ENCODE measurements at places on chromosomes 5 and 9.

DNA sequence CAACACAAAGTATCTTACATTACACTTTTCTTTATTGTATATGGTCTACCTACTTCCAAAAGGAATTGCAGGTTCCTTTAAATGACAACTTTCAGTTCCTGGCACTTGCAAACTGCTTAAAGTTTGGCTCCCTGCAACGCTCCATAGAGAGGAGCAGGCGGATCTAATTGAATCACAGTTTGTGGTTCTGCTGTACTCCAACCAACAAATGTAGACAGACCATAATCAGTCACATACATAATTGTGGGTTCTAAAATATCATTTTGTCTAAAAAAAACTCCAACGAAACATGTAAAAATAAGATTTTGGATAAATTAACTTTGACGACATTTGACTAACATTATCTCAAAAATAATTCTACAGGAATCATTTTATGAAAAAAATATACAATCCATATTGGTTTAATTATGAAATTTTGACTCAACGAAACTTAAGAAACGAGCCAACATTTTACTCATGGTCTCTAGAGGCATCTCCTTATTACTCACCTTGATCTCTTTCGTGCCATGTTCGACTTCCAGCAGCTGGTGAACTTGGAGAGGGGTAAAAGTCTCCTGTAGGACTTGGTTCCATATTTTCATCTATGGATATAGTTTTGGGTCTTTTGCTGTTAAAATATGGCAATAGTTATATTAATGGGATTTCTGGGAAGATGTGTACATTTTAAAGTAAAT, 167.6 kb downstream of the NFIB start:
- no peak for DNase-seq

DNA sequence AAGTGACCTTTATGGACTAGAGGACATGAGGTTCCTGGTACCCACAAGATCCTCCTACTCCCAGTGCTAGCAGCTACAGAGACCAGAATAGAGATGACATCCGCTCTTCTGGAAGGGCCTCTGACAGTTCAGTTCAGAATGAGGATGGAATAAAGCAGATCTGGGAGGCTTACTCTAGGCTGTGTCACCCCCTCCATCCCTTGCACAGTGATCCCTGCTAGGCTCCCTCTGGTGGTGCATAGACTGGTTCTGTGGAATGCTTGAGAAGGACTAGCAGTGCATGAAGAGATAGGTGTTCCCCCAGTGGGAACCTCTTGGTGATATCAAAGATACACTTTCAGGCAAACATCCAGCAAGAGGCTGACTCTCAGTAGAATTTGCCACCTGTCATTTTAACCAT, 83.0 kb downstream of the NPR3 start:
- DNase-seq, result no peak

- no peak for DNase-seq
Observed at GRCh38 chr5:134088994-134089560, 25.4 kb upstream of the TCF7 start.

DNA sequence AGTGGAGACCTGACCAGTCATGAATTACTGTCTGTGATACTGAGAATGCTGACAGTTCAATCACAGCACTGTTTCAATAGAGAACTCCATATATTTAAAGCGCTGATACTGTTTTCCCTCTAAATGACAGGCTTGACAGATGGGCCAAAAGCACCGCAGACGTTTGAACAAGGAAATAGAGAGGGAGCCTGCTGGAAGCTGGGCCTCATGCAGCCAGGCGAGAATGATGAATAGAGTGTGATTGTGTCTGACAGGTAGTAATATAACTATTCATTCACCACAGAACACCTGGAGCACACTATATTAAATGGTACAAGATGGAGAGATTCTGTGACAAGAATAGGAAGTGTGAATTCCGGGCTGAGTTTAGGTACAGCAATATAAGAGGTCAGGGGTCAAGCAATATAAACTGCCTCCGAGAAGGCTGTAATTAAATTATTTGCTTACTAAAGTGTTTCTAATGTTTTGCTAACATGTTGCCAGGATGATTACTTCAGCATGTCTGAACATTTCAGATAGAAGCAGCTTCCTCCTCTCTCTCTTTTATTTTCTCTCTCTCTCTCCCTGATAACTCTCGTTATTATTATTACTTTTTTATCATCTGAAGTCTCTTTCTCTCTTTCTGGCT, 297.7 kb downstream of the CSNK1G3 start:
- no peak for DNase-seq

DNA sequence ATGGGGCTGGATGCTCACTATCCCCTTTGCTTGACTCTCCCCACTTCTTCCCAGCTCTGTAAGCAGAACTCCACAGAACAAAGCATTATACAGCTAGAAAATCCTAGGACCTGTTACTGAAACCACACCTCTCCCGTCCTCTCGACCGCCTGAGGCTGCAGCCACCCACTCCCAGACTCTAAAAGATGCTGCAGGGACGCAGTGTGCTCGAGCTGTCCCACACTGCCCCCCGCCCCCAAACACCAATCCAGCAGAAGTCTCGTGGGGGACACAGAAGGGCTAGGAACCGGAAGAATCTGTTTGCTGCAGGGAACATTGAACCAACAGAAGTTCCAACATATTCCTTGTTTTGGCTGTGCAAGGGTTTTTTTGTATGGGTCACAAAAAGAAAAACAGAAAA, 7.6 kb downstream of the CAMK2A start:
- no peak for DNase-seq

DNA sequence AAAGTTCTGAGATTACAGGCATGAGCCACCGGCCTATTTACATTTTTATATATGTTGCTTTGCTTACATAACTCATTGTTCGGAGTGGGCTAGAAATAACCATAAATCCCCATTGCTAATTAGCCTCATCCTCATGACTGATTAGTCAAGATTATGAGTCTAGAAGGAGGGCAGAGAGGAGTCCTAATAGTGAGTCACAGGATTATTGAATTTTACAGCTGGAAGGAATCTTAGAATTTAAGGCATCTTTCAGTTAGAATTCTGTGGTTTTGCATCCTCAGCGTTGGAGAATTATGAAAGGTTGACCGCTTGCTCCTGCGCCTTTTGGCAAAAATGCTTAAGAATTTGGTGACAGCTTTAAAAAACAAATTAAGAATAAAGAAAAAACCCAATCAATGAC, 2.6 kb upstream of the PBX3 start:
- DNase-seq, result no peak

- DNase-seq, result no peak
Observed at GRCh38 chr9:130949188-130950038, 10.4 kb upstream of the FIBCD1 start.

GRCh38 chr5:168683247-168683926, 104.2 kb upstream of the PANK3 start:
- peak; percentile 28 for DNase-seq

DNA sequence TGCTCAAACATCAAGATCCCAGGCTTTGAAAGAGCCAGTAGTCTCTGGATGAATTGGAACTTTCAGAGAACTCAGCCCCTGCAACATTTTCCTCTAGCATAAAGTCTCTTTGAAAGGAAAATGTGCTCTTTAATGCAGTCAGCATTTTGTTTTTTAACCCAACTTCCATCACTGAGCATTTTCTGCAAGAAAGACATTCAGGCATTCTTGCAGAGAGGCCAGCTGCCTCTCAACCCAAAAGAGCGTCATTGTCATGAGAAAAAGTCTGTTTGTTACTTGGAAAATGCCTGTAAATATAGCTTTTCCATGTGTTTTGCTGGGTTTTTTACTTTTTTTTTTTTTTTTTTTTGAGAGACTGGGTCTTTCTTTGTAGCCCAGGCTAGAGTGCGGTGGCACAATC, 225.0 kb downstream of the ADAMTSL1 start:
- DNase-seq, result no peak

Data from CD4-positive, alpha-beta T cell treated with Interferon alpha-2 for 1 hour (primary cell).